ENCODE measurements at places on chromosomes 2 and 18. TPM values are rescaled to one million over a fixed set of nuclear protein-coding genes. Genes with fewer than 3 reads are reported as not detected.
A peak's percentile ranks its signal among the peaks of the same experiment; 100 is the strongest.

The HES6 gene
- polyA plus RNA-seq = 21.3 TPM

The STAT4 gene
- polyA plus RNA-seq = 59.4 TPM

The IMP4 gene
- 57.1 TPM for polyA plus RNA-seq

The BMPR2 gene
- polyA plus RNA-seq = 25.4 TPM

The MC5R gene
- not detected for polyA plus RNA-seq

The COL5A2 gene
- 24.7 TPM for polyA plus RNA-seq

The CCDC74B gene
- 140 TPM for polyA plus RNA-seq

The RND3 gene
- polyA plus RNA-seq = 5.0 TPM

The TEX44 gene
- 166 TPM for polyA plus RNA-seq

The ADD2 gene
- polyA plus RNA-seq = 5.8 TPM

The CELF4 gene
- 6.3 TPM for polyA plus RNA-seq

The ATG16L1 gene
- polyA plus RNA-seq = 37.3 TPM

- no peak overlapping the region for H3K4me3 ChIP-seq
- H3K36me3 ChIP-seq = no peaks in the 10 kb centered on the region
- no peak for DNase-seq
- H3K27me3 ChIP-seq = no peaks in the 10 kb centered on the region
- no peaks in the 10 kb centered on the region for H3K4me1 ChIP-seq
These were observed 60.8 kb downstream of the THNSL2 start for GRCh38 chr2:88230911-88231310.

- no peaks in the 10 kb centered on the region for H3K27me3 ChIP-seq
- no peak for DNase-seq
- no peak overlapping the region for H3K27ac ChIP-seq
- H3K4me1 ChIP-seq = no peaks in the 10 kb centered on the region
- H3K4me3 ChIP-seq = no peak overlapping the region
These were observed 119.0 kb upstream of the ALKAL2 start for GRCh38 chr2:406876-407275.

DNA sequence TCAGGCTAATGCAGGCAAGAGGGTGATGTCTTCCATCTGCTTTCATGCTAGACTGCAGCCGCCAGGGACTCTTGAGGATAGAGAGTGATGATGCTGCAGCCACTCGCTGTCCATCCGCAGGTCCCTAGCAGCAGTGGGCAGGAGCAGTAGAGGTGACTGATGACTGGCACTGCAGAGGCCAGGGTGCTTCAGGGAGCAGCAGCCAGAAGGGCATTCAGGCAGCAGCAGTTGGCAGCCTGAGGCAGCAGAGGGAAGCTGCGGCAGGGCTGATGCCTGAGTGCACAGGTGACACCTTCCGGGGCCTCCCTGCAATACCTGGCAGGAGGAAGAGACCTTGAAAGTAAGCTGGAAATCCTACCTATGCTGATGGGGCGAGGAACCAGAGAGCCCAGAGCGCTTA lies 214.2 kb downstream of the ICOS start:
- no peak for DNase-seq
- no peak overlapping the region for H3K27ac ChIP-seq
- H3K4me1 ChIP-seq = no peaks in the 10 kb centered on the region
- no peak overlapping the region for H3K4me3 ChIP-seq
- no peaks in the 10 kb centered on the region for H3K27me3 ChIP-seq

DNA sequence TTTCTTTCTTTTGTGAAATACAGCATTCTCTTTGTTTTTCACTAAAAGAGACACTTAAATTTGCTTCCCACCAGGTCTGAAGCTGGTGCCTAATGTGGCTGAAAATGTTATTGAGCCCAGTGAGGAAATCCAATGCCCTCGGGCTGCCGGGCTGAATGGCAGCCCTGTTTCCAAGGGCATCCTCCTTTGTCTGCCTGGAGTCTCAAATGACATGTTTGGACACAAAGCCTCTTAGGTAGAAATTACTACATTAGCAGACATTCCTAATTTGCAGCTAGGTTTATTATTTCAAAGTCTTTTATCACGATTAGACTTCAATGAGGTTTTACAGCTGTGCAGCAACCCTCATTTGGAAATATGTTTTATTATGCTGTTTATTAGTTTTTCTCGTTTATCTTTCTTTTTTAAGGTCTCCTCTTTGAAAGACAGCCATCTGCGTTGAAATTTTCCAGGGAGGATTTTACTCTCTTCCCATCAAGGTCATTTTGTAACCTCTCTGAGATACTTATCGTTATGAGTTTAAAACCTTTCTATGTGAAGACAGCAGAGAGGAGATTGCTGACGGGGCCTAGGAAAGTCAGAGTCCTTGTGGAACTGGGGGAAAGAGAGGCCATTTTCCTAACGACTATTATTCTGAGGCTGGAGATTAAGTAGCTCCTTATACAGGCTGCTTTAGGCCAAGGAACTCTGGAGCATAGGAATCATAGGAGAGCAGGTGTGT lies 59.0 kb upstream of the ZNF532 start:
- no peak for DNase-seq
- H3K4me3 ChIP-seq = no peak overlapping the region
- no peak overlapping the region for H3K27ac ChIP-seq
- H3K4me1 ChIP-seq = peaks cover 12% of the 10 kb centered on the region

DNA sequence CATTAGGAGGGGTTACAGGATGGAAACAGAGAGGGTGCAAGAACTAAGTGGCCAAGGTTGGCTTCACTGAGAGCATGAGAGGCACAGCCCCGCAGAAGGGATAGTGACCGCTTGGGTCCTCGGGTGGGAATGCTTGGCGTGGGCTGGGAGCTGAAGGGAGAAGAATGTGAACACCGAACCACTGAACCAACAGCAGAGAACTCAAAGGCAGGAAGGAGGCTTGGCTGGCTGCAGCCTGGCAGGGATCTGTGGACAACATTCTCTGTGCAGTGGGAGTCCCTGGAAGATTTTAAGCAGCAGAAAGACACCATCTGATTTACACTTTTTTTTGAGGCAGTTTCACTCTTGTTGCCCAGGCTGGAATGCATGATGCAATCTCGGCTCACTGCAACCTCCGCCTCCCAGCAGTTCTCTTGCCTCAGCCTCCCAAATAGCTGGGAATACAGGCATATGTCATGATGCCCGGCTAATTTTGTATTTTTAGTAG lies 33.9 kb downstream of the SOWAHC start:
- peaks cover 6% of the 10 kb centered on the region for H3K4me1 ChIP-seq
- H3K4me3 ChIP-seq = no peak overlapping the region
- DNase-seq = no peak
- H3K27ac ChIP-seq = no peak overlapping the region
- no peaks in the 10 kb centered on the region for H3K36me3 ChIP-seq

DNA sequence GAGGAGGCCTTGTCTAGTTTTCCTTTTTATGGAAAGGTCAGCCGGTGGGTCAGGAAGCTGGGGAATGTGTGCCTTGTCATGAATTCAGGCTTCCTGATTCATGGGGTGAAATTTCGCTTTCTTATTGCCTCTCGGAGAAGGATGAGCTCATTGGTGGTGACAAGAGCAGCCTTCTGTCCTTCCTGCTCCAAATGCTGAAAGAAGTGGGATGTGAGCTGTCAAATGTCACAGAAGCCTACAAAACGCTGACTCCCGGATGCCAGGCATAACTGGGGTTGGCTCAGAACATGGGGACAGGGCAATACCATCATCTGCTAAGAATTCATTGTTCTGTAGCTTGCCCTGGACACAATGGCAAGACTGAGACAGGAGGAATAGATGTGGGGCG lies 55.8 kb upstream of the FAM136A start:
- H3K27me3 ChIP-seq = no peaks in the 10 kb centered on the region
- H3K4me3 ChIP-seq = no peak overlapping the region
- H3K4me1 ChIP-seq = no peaks in the 10 kb centered on the region
- H3K36me3 ChIP-seq = no peaks in the 10 kb centered on the region
- no peak overlapping the region for H3K27ac ChIP-seq
- no peak for DNase-seq

- H3K27ac ChIP-seq = no peak overlapping the region
- no peak for DNase-seq
- H3K4me3 ChIP-seq = no peak overlapping the region
- H3K27me3 ChIP-seq = no peaks in the 10 kb centered on the region
- no peaks in the 10 kb centered on the region for H3K36me3 ChIP-seq
These were observed 136.9 kb downstream of the GAREM1 start for GRCh38 chr18:32333781-32334180.

DNA sequence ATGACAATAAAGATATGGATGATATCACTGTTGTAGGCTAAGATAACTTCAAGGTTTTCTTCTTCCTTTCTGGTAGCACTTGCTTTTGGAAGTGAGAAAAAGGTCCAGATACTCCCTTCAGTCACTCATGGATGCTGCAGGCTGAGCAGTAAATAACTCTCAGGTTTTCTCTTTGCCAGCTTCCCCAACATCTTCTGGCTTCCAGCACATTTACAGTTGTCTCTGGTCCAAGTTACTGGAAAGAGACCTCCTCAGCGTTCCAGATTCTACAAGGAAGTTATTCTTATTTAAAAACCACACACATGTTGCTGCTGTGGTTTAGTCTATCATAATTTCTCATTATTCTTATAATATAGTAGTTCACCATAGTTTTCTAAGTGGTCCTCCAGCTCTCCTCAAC lies 383.4 kb downstream of the PLCL1 start:
- H3K27ac ChIP-seq = no peak overlapping the region
- DNase-seq = no peak
- no peaks in the 10 kb centered on the region for H3K27me3 ChIP-seq
- H3K4me1 ChIP-seq = no peaks in the 10 kb centered on the region

DNA sequence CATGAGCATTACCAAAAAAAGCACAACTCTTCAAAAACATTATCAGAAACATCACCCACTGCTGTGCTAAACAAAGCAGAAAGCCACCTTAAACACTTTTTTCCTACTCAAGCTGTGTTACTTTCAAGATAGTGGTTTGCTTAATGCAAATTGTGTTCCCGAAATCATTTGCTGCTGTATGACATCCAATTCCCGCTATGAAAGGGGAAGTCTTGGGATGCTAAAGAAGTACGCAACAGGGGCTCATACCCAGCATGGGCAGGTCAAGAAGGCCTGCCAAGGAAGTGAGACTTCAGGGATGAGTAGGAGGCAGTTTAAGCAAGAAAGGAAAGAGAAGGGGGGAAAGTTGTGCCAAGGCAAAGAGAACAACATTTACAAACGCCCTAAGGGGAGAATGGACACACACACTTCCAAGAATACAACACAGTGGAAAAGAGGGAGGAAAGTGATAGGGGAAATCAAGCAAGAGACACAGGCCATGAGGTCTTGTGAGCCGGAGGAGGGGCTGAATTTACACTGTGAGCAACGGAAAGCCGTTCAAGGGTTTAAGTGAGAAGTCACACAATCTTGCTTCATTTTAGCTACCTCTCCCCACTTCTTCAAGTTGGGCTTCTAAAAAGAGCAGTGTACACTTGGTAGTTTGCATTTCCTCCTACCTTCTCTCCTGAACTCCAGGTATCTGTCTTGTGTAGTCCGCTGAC lies 4.0 kb downstream of the PTPN2 start:
- no peak overlapping the region for H3K27ac ChIP-seq
- H3K36me3 ChIP-seq = no peaks in the 10 kb centered on the region
- H3K4me3 ChIP-seq = no peak overlapping the region
- no peak for DNase-seq

DNA sequence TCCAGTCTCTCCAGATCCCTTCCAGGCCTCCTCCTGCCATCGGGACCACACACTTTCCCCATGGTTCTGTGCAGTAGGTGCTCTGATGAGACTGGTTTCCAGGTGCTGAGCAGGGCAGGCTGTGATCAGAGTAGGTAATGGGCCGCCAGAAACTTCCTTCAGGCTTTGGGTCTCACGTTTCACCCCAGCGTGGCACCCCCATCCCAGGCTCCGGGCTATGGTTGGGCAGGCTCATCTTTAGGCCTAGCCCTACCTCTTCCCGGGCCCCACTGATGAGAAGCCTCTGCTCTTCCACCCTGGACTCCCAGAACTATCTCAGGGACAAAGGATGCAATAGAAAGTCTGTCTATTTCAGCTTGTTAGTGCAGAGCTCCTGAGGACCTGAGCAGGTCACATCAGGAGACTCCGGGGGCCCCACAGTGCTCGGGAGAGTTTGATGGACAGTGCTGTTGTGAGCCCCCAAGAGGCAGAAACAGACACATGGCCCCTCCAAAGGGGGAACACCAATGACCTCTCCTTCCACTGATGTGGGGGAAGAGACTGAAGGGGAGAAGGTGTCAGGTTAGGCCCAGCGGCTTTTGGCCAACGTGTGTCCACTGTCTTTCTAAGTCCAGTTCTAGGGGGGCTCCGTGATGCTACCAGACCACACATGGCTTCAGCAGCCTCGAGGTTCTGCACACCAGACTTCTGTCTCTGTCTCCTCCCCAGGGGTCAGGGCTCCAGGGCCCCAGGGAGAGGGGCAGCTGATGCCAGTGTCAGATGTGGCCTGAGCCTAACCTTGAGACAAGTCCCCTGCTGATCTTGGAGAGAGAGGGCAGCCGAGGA lies 5.8 kb upstream of the PROM2 start:
- peak; percentile 2 for DNase-seq
- no peak overlapping the region for H3K27ac ChIP-seq
- no peak overlapping the region for H3K4me3 ChIP-seq

GRCh38 chr18:70907673-70908072 lies 618.8 kb downstream of the SOCS6 start:
- no peaks in the 10 kb centered on the region for H3K4me1 ChIP-seq
- no peak overlapping the region for H3K4me3 ChIP-seq
- H3K27me3 ChIP-seq = no peaks in the 10 kb centered on the region
- H3K27ac ChIP-seq = no peak overlapping the region

- H3K27me3 ChIP-seq = no peaks in the 10 kb centered on the region
- H3K4me1 ChIP-seq = peaks cover 29% of the 10 kb centered on the region
- no peak overlapping the region for H3K4me3 ChIP-seq
- no peaks in the 10 kb centered on the region for H3K36me3 ChIP-seq
- no peak for DNase-seq
These were observed 1.9 kb downstream of the TCF23 start for GRCh38 chr2:27150639-27151230.

DNA sequence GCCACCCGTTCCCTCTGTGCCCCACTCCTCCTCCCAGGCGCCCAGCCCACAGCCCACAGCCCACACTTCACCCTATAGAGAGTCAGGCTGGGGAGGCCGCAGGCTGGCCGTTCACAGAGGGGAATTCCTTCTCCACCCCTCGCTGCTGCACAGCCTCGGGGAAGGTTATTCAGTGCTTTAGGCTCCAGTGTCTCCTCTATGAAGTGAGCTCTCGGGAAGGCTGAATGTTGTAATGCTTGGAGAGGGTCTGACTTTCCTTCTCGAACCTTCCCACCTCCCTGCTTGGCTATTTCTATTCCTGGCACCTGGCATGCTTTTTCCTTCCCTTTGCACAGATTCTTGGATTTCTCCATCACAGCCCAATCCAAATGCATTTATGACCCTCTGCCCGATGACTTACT lies 62.5 kb upstream of the SMAD7 start:
- H3K36me3 ChIP-seq = no peaks in the 10 kb centered on the region
- H3K4me1 ChIP-seq = no peaks in the 10 kb centered on the region

- no peak overlapping the region for H3K4me3 ChIP-seq
- H3K27ac ChIP-seq = no peak overlapping the region
- no peaks in the 10 kb centered on the region for H3K4me1 ChIP-seq
- no peaks in the 10 kb centered on the region for H3K36me3 ChIP-seq
- DNase-seq = no peak
These were observed 27.7 kb downstream of the TMEM182 start for GRCh38 chr2:102789349-102790090.
